ENCODE measurements at places on chromosomes 2 and 18.

DNA sequence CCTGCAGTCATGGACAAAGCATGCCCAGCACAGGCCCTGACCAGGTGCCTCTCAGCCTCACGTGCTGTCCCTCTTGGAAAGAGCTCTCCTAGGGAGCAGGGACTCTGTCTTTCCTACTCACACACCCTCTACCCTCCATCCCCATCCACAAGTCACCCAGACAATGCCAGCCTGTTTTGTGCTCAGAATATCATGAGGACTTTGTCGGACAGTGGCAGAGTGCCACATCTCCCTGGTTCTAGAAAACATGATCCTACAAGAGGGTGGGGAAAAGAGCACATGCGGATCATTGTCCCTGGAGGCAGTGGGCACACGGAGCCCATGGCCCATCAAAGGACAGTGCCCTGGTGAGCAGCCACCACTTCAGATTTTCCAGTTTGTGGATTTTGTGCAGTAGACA is 3.7 kb upstream of the MAL start:
- DNase-seq: no peak

GRCh38 chr2:7956126-7956689 is 725.6 kb upstream of the ID2 start:
- DNase-seq: no peak

- DNase-seq: no peak
Observed at GRCh38 chr2:74736589-74736988, 82.5 kb downstream of the SEMA4F start.

- no peak for DNase-seq
Observed at GRCh38 chr2:44448860-44449527, 87.2 kb downstream of the CAMKMT start.

- DNase-seq: no peak
Observed at GRCh38 chr2:203492965-203493364, 42.1 kb downstream of the RAPH1 start.

GRCh38 chr2:124756048-124756447 is 731.0 kb downstream of the CNTNAP5 start:
- DNase-seq: no peak

DNA sequence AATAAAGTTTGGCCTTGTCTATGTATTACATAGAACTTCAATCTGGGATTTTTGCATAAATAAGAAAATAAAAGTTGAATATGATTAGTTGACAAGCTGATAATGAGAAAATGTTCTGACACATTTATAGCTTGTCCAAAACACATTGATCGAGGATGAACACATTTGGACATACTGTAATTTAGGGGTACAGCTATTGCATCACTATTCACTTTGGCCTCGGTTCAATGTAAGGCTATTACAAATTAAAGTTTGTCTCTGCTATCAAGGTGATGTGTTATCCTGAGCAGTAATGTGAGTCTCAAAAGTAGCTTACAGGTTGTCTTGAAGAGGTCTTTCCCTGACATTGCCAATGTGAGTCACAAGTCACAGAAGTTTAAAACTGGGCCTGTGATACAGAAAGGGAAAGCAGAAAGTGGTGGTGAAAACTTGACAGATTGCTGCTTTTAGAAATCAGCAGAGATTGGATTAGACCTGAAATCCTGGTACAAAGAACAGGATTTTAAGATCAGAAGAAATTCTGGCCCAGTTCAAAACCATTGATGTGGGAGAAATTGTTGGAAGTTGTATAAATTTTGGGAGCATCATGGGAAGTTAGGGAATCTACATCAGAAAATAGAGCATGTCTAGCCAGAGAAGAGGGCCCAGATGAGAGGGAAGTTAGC is 674.1 kb downstream of the NYAP2 start:
- DNase-seq: no peak

DNA sequence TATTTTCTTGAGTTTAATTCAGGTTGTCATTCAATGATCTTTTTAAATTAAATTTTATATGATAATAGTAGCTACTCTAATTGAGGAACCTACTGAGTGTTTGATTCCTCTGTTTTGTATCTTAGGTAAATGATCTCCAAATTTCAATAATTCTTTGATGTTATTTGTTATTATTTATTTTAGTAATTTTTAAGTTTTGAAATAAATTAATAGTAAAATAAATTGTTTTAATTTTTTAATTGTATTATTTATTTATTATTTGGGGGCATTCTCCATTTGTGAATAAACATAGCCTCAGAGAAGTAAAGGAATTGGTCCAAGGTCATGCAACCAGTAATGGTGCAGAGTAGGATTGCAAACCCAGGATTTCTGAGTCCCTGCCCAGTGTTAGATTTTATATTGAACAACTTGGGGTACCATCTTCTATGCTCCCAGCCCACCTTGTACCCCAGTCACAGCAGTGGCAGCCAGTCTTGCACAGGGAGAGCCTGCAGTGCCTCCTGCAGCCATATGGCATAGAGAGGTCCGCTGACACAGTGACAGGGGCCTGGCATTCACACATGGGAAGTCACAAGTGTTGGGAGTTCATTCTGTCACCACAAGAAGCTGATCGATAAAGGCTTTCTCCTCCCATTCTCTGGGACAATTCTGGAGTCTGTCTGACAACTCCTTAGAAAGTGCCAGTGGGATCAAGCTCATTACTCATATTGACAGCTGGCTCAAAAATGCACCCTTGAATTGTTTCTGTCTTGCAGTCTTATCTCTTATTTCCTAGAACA is 110.0 kb upstream of the ETAA1 start:
- DNase-seq: no peak

DNA sequence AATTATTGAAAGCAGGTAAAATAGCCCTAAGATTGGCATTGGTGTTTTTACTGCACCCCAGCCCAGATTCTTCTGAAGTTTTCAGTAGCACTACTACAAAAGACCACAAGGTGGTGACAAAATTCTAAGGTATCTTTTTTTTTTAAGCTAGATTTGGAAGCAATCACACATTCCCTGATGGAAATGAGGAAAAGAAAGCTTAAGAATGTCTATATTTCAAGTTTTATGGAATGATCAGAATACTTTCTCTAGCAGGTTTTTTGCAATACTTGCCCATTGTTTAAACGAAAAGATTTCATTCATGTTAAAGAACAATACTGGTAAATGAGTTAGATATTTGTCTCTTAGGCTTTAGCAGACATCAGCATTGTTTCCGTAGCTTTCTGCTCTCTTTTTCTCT is 32.1 kb upstream of the ZNF638 start:
- DNase-seq: peak; percentile 3

GRCh38 chr2:220787251-220787650 is 784.9 kb downstream of the EPHA4 start:
- no peak for DNase-seq

- DNase-seq: no peak
Observed at GRCh38 chr2:208266553-208266893, 468 bp downstream of the PIKFYVE start.

DNA sequence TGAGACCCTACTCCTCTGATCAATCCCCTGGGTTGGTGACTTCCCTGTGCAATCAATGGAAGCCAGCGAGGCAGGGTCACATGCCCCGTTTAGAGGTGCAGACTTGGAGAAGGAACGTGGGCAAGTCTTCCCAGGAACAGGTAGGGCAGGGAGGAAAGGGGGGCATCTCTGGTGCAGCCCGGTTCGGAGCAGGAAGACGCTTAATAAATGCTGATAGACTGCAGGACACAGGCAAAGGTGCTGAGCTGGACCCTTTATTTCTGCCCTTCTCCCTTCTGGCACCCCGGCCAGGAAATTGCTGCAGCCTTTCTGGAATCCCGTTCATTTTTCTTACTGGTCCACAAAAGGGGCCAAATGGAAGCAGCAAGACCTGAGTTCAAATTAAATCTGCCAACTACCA is 821 bp upstream of the PROC start:
- no peak for DNase-seq

DNA sequence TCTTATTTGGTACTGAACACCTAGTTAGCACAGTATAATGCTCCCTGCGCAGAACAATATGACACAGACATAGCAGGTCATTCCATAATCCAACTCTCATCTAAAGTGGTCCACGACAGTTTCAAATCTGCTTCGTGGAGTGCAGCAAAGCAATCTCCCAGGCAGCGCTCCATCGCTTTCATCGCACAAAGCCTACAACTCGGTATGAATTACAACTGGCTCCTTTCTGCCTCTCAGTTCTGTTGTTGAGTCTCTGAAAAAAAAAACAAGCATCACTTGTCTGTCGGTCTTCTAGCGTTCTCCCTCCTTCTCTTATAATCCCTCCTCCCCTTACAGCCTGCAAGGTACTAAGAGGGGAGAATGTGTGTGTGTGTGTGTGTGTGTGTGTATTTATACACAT is 123.5 kb downstream of the FIGN start:
- no peak for DNase-seq

- DNase-seq: no peak
Observed at GRCh38 chr2:30149513-30149912, 2.7 kb downstream of the YPEL5 start.

GRCh38 chr2:82780050-82780449 is 1679.0 kb downstream of the SUCLG1 start:
- DNase-seq: no peak

DNA sequence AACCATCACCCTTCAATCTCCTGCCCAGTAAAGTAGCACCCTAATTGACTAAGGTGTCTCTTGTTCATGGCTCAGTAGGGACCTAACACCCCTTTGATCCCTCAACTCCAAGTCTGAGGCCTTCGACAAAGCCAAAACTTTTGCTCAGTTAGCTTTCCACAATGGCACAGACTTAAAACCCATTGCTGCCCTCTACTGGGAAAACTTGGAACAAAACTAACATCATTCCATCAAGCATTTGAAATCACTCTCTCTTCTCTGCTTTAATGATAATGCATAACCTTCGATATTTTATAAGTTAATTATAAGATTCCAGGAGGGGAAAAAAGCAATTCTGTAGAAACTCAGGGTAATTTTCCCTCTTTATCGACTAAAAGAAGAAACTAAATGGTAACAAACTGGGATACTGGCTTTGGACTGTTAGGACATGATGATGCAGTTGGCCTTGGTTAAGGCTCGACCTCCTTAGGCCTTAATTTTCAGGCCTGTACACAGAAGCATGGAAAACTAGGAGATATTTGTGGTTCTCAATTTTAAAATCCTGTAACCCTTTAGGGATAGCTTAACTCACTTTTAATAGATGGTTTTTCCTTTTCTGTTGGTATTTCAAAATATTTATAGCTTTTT is 127.8 kb downstream of the STK39 start:
- peak; percentile 38 for DNase-seq

- DNase-seq: no peak
Observed at GRCh38 chr2:201854841-201855240, 48.5 kb downstream of the CDK15 start.

GRCh38 chr2:6879011-6879410 is 1.4 kb downstream of the RSAD2 start:
- DNase-seq: no peak

- DNase-seq: no peak
Observed at GRCh38 chr2:157813467-157813866, 62.7 kb downstream of the ACVR1 start.

GRCh38 chr18:69246027-69246426 is 154.7 kb upstream of the DOK6 start:
- peak; percentile 76 for DNase-seq

DNA sequence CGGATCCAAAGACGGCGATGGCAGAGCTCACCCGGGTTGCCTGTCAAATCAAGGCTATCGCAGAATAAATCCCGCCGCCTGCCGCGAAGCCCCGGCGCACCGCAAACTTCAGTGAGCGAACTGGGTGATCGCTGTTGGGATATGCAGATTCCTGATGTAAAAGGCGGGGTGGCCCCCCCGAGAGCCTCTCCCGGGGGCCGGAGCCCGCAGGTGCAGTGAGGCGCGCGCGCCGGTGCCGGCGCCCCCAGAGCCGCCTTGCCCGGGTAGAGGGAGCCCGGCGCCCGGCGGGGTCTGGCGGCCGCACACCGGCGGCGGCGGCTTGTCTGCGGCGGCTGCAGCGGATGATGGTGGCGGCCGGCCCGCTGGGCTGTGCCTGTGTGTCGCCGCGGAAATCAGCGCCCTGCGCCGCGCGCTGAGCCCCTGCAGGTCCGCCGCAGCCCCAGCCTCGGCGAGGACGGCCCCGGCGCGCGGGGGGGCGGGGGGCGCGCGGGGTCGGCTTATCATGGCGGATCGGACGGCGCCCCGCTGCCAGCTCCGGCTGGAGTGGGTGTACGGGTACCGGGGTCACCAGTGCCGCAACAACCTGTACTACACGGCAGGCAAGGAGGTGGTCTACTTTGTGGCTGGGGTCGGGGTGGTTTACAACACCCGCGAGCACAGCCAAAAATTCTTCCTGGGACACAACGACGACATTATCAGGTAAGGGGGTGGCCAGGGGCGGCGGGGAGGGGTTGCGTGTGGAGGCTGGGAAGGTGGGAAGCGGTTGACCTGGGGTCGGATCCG is 1.3 kb downstream of the EML6 start:
- DNase-seq: peak; percentile 15

GRCh38 chr2:86416146-86416545 is 25.0 kb upstream of the KDM3A start:
- DNase-seq: no peak

DNA sequence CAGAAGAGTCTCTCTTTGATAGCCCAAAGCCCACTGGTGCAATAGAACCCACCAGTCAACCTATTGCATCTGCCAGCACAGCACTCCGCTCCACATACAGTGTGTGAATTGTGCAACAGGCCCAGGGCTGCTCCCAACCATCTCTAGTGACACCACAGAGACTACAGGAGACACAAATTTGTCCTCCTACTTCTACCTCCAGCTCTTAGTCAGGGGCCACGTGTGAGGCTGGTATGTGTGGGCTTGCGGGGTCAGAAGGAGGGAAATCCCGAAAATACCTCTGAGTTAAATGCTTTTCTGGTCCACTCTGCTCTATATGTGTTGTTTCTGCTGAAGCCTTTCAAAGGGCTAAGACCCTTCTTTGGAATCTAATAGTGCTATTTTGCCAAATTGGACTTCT is 18.0 kb downstream of the DGUOK start:
- no peak for DNase-seq

DNA sequence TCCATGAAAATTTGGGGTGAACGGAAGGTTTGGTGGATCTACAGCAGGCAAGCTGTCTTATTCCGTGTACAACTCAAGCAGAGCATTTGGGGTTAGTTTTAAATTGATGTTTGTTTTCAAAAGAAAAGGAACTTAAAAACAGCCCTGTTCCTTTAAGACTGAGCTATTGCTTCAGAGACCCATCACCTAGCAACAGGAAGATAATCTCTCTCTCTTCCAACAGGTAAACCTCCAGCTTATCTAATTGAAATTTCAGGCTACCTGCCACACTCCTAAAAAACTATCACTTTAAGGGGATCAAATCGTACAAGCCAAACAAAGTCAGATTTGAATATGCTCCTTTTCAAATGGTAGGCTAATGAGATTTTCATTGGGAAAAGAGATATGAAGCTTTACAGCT is 101.8 kb downstream of the RNF152 start:
- no peak for DNase-seq

- DNase-seq: no peak
Observed at GRCh38 chr2:44087714-44088092, 81.0 kb upstream of the PPM1B start.

DNA sequence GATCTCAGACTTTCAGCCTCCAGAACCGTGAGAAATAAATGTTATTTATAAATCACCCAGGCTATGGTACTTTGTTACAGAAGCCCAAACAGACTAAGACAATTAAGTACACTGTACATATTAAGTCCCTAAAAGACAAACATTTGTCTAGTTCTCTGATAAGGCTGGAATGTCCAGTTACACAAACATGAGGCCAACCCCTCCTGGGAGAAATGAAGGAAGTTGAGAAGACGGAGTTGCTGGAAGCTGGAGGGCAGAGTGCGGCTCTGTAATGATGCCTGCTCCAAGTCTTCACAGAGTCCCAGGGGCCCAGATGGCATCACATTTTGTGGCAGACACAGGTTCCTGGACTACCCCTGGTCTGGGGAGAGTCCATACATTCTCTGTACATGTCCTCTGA is 79.2 kb upstream of the ST8SIA3 start:
- no peak for DNase-seq
